CD4-positive, alpha-beta T cell treated with Interferon gamma for 1 hour (primary cell): ENCODE measurements at places on chromosomes 5 and 9.

- no peak for DNase-seq
Measured at GRCh38 chr5:177479774-177480173, 6.3 kb upstream of the DBN1 start.

- peak; percentile 14 for DNase-seq
Measured at GRCh38 chr9:1939926-1940368, 75.2 kb upstream of the SMARCA2 start.

DNA sequence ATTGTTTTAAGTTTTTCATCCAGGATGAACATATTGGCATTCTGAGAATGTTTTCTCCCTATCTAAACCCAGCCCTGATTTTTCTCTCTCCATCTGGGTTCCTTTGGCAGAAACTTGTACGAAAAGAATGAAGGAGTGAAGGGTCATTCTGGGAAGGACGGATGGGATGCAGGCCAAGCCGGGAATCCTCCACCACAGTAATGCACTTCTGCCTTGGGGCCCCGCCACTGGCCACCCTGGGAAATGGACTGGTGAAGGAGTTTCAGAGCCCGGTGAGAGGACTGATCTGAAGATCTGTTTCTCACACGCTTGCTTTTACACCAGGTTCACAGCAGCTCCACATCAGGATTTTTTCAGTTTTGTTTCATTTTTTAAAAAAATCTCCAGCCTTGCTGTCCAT is 554.8 kb downstream of the BNC2 start:
- no peak for DNase-seq

GRCh38 chr9:26814799-26815198 is 77.8 kb downstream of the CAAP1 start:
- DNase-seq, result no peak
